Stimulated activated CD8-positive, alpha-beta memory T cell treated with anti-CD3 and anti-CD28 coated beads, Interleukin-15, amount 100 ng/mL, for 1 hour (primary cell): ENCODE measurements at places on chromosomes 4 and X.

DNA sequence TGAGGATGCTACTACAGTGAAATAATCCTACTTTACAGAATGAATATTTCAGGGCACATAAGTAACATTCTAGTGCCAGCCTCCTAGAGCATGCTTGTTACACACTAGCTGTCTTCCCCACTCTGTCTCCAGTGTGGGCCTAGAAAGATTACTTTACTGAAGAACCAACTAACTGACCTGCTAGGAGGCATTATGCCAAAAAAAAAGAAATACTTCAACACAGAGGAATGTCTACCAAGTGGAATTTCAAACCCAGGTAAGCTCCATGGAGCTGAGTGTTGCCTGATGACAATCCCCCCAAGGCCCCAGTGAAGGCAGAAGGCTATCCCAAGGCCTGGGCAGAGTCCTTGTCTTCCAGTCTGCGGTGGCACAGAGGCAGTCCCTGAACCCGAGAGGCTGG, 40.9 kb upstream of the STS start:
- no peak for DNase-seq

DNA sequence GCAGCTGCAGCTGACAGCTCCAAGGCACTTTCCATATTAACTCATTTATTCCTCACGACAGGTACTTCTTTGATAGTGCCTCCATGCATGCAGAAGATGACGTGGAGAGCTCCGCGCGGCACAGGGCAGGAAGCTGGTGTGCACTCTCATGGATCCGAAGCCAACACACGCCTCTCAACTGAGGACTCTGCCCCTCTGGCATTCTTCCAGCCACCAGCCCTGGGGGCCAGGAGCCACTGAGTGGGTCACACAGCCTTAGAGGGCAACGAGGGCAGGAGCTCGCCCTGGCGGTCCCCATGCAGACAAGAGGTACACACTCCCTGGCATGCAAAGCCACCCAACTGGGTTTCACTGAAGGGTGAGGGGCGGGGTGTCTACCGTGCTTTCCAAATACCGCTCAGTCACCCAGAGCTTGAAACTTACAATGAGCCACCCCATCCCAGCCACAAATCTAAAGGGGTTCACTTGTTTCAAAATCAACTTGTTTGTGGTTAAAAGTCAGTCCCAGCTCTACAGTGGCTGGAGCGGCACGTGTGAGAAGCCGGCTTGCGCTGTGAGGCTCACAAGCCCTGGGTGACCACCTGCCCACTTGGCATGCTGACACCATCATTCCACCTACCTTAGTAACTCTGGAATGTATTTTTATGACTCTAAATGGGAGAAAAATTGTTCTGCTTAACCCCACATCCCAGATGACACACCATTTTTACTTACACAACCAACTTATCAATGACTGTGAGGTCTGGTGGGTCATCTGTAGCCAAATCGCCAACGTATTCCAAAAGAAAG, 16.2 kb downstream of the NOP14 start:
- DNase-seq = no peak

GRCh38 chrX:42869659-42870476, 91.9 kb upstream of the PPP1R2C start:
- no peak for DNase-seq

- DNase-seq = no peak
Measured at GRCh38 chrX:49189606-49190005, 3.4 kb upstream of the PRICKLE3 start.

DNA sequence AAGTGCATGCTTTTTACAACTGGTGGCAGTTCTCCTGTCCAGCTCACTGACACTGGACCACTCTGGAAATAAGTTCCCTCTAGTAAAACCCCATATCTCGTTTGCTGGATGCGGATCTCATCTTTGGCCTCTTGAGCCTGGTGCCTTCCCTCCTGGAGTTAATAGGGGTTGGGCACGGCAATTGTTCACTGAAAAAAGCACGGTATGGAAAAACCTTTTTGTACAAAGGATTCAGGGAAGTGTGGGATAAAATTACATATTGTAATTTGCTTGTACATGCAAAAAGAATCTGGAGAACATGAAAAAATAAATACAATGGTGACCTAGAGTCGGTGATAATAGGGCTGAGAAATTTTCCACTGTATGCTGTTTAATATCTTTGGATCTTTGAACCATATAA, 30.6 kb downstream of the TBC1D9 start:
- no peak for DNase-seq

DNA sequence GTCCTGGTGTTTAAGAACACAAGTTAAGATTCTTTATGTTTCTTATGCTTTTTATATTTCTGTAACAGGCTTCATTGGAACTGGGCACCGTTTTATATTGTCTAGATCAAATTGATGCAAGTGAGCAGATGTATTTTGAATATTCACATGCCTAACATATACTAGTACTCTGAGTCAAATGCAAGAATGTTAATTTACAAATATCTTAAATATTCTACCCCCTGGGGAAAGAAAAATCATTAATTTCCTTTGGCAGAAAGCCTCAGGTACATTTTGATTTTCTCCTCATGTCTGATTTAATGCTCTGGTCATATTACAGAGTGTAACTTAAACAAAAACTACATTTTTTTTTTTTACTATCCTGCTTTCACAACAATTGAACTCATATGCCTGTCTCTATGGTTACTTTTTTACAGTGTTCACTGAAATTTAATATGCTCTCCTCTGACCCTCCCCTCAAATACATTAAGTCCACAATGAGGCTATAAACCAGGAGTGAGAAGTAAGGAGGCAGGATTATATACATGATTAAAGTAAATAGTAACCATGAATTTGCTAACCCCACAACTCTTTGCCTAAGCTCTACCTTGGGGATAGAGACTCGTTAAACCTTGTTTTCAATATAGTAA, 2.4 kb upstream of the NSUN7 start:
- DNase-seq = no peak

- DNase-seq = no peak
Measured at GRCh38 chr4:107034996-107035818, 906 bp downstream of the DKK2 start.

DNA sequence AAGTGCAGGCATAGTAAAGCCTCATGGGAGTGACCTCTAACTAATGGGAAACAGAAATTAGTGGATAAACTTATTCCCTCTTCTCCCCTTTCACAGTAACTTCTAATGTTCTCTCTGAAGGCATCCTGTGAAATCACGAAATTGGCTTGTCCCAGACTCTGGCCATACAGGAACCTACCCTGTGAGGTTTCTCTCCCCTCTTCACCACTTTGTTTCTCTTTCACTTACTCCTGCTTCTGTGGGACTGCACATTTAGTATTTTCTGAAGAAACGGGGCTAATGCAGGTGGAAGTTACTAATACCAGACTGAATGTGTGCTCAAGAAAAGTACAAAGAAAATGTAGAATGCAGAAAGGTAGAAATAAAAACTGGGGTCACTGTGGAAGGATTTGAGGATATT, 20.0 kb downstream of the ZNF330 start:
- no peak for DNase-seq

DNA sequence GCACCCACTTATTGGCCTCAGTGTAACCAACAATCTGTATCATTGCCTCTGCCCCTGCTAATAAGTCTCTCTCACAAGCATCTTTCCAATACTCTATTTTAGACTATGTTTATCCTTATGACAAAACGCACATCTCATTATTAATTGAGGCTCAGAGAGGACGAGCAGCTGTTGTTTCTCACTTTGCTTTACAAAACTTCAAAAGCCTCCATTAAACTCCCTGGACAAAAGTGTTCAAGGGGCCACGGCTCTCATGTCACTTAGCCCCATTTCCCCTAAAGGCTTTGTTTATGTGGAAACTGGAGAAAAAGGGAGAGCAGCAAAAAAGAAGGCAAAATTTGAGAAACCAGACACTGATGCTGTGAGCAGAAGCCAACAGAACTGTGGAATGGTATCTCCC, 180.0 kb upstream of the LNX1 start:
- DNase-seq = no peak

DNA sequence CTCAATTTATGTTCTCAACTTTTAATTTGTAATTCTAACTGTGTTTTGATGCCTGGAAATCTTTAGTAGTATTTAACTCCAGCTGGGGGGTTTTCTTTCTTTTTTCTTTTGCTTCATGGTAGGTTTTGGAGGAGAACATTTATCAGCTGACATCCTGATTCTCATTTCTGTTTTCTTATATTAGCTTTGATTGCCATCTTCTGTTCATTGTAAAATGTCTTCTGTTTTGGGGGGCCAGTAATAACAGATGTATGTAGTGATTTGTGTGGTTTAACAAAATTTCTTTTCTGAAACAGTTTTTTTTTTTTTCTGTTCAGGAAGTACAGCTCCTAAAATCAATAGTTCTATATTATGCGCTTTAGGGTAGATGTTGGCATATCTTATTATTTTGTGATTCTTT, 182.2 kb downstream of the GABRB1 start:
- no peak for DNase-seq

GRCh38 chrX:105260291-105261043, 40.0 kb upstream of the TEX13A start:
- DNase-seq = no peak

- DNase-seq = no peak
Measured at GRCh38 chrX:119189115-119189514, 47.0 kb upstream of the PGRMC1 start.

DNA sequence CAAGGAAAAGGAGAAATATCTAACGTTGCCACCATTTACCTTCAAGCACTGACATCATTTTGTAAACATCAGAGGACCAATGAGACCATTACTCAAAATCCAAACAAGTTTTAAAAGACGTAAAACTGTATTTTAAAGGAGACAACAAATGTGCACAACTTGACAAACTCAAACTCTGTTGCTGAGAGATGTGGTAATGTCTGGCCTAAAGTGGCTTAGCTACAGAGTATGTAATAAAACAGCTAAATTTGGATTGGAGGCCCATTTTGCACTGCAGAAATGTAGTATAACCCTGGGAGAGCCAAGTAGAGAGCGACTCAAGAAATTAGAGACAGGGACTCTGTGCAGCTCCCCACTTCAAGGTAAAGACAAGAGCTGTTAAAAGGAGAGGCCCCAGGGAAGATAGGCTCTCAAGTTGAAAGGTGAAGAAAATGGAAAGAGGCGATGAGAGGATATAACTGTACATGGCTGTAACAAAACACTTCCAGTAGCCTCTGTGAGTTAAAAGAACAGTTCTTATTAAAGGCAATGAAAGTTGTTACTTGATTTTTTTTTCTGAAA, 20.3 kb downstream of the UNC5C start:
- DNase-seq = no peak

- no peak for DNase-seq
Measured at GRCh38 chrX:102126863-102127262, 1.4 kb downstream of the TCEAL2 start.

DNA sequence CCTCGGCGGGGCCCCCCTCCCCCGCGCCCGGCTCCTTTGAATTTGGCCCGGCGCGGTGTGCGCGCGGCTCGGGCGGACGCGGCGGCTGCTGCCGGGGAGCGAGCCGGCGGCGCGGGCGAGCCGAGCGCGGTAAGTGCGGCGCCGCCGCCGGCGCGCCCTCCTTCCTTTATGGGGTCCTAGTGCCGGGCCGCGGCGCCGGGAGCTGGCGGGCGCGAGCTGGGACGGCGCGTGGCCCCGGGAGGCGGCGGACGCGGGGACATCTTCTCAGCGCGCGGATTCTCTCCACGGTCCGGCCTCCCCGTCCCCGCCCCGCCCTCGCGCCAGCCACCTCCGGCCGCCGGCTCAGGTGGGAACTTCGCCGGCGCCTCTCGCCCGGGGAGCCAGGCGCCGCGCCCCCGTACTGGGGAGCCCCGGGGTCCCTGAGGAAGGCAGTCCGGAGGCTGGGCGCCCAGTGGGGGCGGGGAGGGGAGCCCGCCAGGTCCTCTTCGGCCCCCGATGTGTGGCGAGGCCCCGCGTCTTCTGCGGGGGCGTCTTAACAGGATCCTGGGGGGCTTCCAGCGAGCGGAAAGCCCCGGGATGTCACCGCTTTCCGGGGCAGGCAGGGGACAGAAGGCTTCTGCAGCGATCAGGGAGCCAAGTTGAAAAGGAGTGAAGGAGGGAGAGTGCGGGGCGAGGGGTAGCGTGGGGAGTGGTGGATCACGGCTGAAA, 98.4 kb upstream of the TENM3 start:
- no peak for DNase-seq

DNA sequence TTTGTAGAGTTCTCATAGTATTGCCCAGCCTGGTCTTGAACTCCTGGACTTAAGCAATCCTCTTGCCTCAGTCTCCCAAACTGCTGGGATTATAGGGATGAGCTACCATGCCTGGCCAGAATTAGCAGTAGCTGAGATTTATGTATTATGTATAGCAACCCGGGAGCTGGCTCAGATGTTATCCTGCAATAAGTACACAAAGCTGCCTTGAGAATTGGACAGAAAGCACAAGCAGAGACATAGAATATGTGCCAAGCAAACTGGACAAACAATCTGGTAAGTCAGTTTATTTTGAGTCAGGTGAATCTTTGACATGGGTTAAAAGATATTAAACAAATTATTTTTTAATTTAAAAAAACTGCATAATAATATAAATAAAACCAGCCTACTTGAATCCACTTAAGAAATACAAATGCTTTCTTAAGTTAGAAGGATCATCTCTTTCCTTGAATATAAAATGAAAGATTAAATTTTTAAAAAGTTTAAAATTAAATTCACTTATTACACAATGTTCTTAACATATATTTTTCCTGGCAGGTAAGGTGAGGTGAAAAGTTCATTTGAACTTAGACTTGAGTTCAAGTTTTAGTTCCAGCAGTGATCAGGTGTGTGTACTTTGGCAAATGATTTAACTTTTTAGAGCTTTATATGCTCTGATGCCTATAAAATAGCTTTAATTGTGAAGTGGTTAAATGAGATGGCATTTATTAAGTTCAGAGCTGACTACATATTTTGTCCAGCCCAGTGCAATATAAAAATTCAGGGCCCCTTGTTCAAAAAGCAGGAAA, 87.8 kb upstream of the ACSL1 start:
- no peak for DNase-seq

- DNase-seq = no peak
Measured at GRCh38 chr4:65667506-65668041, 2.7 kb downstream of the EPHA5 start.

DNA sequence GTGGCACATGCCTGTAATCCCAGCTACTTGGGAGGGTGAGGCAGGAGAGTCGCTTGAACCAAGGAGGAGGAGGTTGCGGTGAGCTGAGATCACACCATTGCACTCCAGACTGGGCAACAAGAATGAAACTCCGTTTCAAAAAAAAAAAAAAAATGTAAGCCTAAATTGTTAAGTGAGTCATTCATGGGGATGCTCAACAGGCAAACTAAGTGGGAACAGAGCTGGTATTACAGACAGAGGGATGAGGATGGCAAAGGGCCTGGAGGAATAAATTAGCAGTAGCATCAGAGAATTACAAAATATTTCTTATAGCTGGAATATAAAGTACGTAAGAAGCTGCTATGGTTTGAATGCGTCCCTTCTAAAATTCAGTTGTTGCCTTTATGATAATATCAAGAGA, 43.4 kb upstream of the OGT start:
- no peak for DNase-seq

GRCh38 chr4:142818476-142818875, 27.6 kb downstream of the INPP4B start:
- no peak for DNase-seq
